ENCODE measurements at places on chromosomes 16 and 17. TPM values are rescaled to one million over a fixed set of nuclear protein-coding genes. Genes with fewer than 3 reads are reported as not detected.

Gene RAPGEFL1
- total RNA-seq = 2.0 TPM

Gene MYH11
- total RNA-seq = not detected

Gene SPNS2
- total RNA-seq = 4.2 TPM

Gene PPP1R27
- not detected for total RNA-seq

GRCh38 chr17:43431714-43432523 is 33.1 kb downstream of the ARL4D start:
- peak; percentile 73 for DNase-seq

DNA sequence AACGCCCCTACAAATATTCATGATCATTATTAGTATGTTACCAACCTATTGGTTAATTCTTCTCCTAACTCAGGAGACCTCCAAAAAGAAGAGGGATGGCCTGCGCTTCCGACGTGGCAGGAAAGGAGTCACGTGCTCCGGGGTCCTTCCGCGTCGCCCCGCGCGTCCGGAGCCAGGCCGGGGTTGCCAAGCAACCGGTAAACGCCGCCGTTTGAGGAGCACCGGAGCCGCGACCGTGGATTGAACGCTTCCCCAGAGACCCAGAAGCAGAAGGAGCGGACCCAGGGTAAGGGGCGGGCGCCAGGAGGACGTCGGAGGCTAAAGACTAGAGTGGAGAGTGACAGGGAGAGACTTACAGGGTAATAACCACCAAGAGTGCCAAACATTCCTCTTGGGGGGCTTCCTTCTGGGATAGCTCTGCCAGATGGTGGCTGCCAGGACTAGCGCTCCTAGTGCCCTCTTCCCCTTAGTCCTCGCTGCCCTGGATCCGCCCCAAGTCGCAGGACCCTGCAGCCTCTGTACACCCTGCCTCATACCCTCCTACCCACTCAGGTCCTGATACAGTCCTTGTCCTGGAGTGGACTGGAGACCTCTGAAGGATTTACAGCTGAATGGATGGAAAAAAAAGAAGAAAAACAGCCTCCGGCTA is at the start of gene DNAI2:
TSS of gene DNAI2 (plus strand) at position 175 of the 649 bp plus-strand sequence. CDS start 7,584 bp downstream, outside the sequence.
- no peak for DNase-seq

DNA sequence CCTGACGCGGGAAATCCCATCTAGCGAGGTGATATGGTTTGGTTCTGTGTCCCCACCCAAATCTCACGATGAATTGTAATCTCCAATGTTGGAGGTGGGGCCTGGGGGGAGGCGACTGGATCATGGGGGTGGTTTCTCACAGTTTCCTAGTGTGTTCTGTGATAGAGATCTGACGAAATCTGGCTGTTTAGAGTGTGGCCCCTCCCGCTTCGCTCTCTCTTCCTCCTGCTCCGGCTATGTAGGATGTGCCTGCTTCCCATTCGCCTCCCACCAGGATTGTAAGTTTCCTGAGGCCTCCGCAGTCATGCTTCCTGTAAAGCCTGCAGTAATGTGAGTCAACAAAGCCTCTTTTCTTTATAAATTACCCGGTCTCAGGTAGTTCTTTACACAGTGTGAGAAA is 31.6 kb downstream of the IFT140 start:
- DNase-seq = no peak

DNA sequence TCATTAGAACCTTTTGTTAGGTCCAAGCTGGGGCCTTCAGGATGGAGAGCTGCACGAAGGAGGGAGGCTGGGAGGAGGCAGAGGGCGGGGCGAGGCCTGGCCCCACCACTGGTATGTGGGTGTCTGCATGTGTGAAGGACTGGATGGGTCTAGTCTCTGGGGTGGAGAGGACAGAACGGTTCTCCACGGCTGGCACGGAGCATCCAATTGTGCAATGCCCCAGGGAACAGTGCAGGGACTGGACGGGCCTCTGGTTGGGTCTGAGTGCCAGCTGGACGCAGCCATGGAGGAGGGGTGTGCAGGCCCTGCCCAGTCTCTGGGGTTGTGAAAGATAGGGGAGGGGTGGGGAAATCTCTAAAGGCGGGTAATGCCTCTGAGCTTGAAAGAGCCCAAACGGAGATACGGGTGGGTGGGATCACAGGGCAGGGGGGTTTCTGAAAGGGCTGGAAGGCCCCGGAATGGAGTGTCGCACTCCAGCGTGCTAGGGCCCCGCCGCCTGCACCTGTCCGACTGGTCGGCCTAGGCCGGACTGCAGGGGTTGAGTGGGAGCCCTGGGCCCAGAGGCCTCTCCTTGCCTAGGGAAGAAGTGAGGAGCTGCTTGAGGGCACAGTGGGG is 1.6 kb downstream of the PPL start:
- peak; percentile 76 for DNase-seq

DNA sequence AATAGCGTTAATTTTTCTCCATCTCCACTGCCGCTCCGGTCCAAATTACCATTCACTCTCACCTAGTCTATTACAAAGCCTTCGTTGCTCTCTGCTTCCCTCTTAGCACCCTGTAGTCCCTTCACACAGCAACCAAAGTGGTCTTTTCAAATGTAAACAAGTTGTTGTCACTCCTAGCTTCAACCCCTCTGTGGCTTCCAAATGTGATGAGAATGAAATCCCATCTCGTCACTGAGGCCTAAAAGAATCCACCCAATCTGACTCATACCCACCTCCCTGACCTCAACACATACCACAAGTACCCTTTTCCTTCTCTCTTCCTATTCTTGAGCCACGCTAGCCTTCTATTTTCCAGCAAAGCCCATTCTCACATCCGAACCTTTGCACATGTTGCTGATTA is 2.2 kb upstream of the PELP1 start:
- DNase-seq = no peak

DNA sequence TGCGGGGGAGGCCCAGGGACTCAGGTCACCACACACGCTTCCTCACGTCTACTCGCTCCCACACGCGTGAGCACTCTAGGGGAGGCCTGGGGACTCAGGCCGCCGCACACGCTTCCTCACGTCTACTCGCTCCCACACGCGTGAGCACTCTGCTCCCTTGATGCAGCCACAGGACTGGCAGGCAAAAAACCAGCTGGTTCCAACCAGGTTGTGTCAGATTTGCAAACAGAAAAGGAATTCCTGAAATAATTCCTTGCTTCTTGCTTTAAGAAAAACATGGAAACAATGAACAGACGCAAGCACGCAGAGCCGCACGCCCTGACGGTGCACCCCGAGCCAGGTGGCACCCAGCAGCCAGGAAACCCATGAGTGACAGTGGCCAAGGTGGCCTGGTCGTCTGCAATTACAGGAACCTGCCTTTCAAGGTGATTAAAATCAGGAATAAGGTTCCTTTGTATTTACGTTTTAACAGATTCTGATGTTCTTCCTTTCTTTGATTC is 37.9 kb downstream of the LMF1 start:
- DNase-seq = no peak

DNA sequence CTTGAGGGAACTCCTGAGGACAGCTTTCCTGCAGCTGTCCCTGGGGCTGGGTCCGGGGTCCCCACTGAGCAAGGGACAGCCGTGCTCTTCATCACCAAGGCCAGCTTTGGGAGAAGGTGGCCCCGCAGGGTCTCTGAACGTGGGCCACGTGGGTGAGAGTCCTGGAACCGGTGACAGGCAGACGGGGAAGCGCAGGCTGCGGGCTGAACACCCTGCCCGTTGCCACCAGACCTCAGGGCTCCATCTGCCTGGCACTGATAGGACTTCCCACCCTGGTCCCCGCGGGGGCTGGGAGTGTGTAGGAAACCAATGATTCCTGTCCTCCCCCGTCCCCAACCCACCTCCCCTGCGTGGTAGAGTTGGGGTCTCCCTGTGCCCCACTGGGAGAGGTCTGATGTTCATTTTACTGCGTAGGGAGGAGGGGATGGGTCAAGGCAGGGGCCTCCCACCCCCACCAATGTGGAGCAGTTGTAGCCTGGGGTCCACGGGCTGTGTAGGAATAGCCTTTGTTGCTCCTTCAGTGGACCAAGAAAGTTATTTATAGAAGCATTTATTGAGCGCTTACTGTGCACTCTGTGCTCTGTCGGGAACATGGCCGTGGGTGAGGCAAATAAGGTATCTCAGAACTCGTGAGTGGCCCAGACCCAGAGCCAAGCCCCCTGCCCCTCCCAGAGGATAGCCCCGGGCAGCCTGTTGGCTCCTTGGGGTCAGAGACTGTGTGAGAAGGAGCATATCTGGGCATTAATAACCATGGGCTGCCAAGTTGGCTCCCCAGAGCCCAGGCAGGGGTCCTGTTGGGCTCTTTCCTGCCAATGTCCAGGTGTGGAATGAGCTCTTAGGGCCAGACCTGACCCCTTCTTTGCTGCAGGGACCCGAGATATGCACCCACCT is 1.3 kb downstream of the ADGRG1 start:
- DNase-seq = no peak

DNA sequence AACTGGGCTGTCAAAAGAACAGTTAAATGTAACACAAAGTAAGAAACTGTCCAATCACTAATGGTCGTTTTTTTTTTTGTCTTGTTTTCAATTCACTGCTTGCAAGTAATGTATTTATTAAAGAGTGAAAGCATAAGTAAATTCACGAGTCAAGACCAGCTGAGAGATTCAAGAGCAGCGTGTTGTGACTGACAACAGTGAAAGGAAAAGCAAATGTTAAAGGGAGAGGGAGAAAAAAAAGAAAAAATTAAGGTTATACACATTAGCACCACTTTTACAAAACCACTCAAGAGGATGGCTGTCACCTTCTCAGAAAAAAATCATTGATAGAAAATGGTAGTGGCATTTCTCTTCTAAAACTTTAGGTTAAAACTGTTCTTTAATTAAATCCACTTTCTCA is 36.1 kb downstream of the GPATCH8 start:
- DNase-seq = no peak

GRCh38 chr17:33779234-33779591 is 475.9 kb upstream of the CCL2 start:
- peak; percentile 43 for DNase-seq

GRCh38 chr17:45640141-45640850 is 143.8 kb upstream of the CRHR1 start:
- DNase-seq = peak; percentile 53

DNA sequence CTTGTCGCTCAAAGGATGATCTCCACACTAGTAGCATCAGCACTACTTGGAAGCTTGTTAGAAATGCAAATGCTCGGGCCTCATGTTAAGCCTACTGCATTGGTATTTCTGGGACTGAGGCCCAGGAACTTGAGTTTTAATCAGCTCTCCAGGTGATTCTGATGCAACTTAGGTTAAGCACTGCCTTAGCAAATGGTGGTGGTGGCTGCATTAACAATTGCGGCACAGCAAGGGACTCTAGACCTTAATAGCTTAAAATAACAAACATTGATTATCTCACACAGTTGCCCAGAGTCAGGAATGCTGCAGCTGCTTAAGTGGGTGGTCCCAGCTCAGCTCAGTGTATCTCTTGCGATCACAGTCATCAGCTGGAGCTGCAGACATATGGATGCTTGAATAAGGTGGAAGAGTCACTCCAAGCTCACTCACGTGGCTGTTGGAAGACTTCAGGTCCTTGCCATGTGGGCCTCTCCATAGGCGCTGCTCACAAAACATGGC is 25.8 kb downstream of the HS3ST3A1 start:
- DNase-seq = no peak

- DNase-seq = no peak
Measured at GRCh38 chr17:31696703-31697325, 162.2 kb downstream of the COPRS start.

DNA sequence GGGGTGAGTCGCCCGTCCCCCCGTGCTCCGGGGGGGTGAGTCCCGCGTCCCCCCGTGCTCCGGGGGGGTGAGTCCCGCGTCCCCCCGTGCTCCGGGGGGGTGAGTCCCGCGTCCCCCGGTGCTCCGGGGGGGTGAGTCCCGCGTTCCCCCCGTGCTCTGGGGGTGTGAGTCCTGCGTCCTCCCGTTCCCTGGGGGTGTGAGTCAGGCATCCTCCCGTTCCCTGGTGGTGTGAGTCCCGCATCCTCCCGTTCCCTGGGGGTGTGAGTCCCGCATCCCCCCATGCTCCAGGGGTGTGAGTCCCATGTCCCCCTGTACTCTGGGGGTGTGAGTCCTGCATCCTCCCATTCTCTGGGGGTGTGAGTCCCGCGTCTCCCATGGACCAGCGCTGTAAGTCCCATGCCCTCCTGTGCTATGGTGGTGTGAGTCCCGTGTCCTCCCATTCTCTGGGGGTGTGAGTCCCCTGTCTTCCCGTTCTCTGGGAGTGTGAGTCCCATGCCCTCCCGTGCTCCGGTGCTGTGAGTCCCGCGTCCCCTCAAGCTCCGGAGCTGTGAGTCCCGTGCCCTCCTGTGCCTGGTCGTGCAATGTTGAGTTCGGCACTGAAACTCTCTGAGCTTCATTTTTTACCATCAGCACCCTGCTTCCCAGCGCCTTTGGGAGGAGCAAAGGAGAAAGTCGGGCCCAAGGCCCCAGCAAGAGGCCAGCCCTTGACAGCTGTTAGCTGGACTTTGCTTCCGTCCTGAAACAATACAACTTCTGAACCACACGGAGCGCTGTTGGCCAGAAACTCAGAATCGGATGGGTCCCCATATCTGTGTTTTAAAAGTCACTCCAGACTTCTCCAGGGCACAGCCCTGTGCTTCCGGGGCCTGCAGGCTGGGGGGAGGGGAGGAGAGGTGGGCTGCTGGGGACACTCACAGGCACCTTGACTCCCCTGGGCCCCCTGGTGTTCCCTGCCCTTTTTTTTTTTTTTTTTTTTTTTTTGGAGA is 11.5 kb upstream of the ZC3H18 start:
- peak; percentile 48 for DNase-seq

GRCh38 chr17:35342276-35342675 is 31.1 kb downstream of the SLFN11 start:
- DNase-seq = no peak

DNA sequence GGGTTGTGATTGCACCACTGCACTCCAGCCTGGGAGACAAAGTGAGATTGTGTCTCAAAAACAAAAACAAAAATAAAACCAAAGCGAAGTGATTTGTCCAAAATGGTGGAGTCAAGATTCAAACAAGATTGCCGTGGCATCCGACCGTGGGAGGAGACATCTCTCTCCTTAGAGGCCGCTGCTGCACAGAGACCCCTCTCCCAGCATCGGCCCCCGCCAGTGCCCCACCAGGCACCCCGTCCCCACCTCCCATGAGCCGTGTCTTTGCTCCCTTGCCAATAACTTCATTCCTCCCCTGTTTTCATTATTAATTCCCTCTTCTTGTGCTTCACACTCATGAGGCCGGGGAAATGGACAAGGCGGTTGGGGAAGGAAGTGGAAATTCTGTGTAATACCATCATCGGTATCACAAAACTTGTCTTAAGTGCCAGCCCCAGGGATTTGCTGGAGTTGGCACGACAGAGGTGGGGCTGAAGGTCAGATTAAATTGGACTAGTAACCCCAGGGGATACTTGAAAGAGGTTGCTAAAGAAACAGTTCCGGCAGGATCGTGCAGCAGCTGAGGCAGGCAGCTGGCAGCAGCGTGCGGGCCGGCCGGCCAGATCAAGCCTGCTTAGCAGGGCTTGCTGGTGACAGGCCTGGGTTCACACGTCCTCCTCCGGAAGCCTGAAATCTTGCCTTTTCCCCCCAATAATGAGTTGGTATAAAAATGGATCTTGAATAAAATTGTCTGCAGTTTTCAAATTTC is 66.8 kb downstream of the RTN4RL1 start:
- DNase-seq = no peak

- no peak for DNase-seq
Measured at GRCh38 chr16:61500851-61501250, 535.4 kb downstream of the CDH8 start.

GRCh38 chr17:32116937-32117336 is 25.4 kb upstream of the RHOT1 start:
- no peak for DNase-seq
